ENCODE measurements at places on chromosomes 4 and X. TPM values are rescaled to one million over a fixed set of nuclear protein-coding genes. Genes with fewer than 3 reads are reported as not detected.

The CLCN5 gene
- 8.7 TPM for total RNA-seq

The IGBP1 gene
- 75.0 TPM for total RNA-seq

The MAGEA10 gene
- total RNA-seq, result not detected

The DOK7 gene
- total RNA-seq, result 0.15 TPM

The SPIN4 gene
- total RNA-seq, result 3.8 TPM

The UBE2D3 gene
- 350 TPM for total RNA-seq

The CSTF2 gene
- 19.2 TPM for total RNA-seq

The AFM gene
- not detected for total RNA-seq

The GPR143 gene
- 5.5 TPM for total RNA-seq

All from epithelial cell of umbilical artery (primary cell).